ENCODE measurements at places on chromosomes 16 and 17. TPM values are rescaled to one million over a fixed set of nuclear protein-coding genes. Genes with fewer than 3 reads are reported as not detected.

Gene ZNF597
- 1.3 TPM for total RNA-seq

Gene CTF1
- 0.33 TPM for total RNA-seq

Gene DOK4
- 10.1 TPM for total RNA-seq

Gene MFSD6L
- not detected for total RNA-seq

Gene SOST
- not detected for total RNA-seq

Gene SPAG5
- total RNA-seq, result 49.6 TPM

Gene SKAP1
- 0.69 TPM for total RNA-seq

Gene OTOP3
- total RNA-seq, result not detected

Gene SLC4A1
- total RNA-seq, result not detected

All from mammary microvascular endothelial cell (primary cell).